ENCODE measurements at places on chromosomes 1 and 21.

DNA sequence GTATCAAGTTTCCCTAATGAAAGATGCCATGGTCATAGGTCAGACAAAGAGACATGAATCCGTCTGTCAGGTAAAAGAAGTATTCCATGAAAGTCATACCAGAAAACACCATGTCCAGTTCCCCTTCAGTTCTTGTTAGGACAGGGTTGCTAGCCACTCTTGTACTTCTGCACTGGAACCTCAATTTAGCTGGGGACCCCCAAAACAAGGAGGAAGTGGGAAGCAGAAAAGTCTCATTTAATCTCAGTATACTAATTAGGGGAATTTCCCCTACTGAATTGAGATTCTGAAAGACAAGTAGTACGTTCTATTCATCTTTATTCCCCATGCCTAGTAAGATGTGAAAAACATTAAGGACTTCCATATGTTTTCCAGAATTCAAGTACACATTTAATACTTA is 1289.9 kb upstream of the B3GALT2 start:
- no peak for DNase-seq

DNA sequence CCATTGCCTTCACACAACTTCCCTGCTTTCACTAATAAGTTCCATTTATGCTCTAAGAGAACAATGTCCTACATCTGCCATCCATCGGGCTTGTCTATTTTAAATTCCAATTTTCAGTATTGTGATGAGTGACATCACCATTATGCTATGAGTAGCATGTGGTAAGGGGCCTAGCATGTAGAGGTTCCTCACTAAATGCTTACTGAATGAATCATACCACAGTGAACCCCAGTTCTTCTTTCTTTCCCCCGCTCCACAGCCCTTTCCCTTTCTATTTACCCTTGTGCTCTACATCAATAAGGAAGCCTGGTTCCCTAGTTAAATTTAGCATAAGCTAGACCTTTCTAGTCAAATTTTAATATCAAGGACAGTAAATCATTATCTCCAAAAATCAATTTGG is 195.0 kb upstream of the RGS18 start:
- no peak for DNase-seq

GRCh38 chr1:231313661-231314060 is 24.0 kb downstream of the EXOC8 start:
- DNase-seq = no peak

- peak; percentile 70 for DNase-seq
Measured at GRCh38 chr1:116820369-116820768, 66.1 kb downstream of the CD2 start.

DNA sequence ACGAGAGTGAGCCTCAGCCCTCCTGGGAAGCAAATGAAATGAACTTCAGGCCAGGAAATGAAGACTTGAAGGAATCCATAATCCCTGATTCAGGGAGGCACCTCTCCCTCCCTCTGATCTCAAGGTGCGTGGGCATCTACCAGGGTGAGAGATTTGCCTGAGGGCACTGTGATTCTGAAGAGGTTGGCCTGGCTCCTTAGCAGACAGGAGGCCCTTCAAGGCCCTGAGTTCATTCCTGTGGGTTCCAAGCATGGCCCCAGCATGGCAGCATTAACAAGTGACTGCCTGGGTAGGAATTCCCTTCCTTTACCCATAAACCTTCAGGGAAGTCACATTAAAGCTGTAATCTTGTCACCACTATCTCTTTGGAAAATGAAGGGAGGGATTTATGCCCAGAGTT is 29.8 kb upstream of the IFNGR2 start:
- DNase-seq = no peak

DNA sequence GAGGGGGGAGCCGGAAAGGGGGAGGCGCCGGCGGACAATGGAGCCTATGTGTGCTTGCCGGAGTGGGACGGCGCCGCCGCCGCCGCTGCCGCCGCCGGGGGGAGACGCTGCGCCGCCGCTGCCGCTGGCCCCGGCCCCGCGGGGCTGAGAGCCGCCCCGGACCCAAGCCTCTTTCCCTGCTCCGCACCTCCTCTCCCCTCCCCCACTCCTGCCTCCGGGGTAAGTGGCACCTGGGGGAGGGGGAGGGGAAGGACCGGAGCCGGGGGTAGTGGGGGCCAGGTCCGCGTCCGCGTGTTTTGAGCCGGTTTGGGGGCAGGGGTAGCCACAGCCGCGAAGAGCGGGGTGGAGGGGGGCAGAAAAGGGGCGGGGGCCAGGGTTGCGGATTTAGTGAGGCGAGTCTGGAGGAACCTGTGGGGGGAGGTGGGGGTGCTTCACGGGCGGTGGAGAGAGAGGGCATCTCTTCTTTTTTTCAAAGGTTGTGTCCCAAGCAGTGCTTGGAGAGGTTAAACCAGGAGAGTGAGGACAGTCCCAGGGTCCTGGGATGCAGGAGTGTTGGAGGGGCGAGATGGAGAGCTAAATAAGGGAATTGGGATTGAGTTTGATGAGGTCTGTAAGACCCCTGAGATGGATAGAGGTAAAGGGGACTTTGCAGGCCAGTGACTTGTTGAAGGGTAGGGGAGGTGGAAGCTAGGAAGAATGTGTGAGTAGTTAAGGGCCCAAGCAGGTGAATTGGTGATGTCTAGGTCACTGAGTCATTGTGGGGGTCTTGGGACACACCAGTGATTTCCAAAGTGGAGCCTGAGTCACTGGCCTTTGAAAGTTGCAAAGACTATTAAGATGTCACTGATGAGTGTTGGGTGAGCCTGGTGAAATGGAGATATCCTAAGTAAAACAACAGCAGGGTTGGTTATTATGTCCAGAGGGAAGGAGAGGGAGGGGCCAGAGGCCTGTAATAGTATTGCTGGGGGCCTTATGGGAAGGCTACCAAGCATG is 59.1 kb downstream of the BCL9 start:
- no peak for DNase-seq

DNA sequence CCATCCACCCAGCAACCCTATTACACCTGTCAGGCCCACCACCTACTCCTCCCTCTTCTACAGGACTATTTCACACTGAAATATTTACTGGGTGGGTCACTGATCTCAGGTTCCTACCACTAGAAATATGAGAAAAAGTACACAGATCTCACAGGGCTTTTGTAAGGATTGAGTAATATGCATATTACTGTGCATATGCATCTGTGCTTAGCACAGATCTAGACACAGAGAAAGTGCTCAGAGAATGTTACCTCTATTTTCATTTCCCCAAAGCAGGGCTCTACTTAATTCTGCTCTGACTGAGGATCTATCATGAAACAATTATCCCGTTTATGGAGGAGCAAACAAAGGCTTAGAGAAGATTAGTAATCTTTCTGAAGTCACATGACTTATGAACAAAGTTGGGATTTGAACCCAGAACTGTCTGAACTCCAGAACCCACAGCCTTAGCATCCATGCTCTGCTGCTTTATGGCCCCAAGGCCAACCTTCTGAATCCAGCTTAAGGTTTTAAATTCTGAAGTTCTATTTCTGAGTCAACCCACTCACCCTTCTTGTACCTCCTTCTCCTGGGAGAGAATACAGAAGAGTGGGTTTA is 11.8 kb downstream of the TSSK3 start:
- no peak for DNase-seq

- peak; percentile 31 for DNase-seq
Measured at GRCh38 chr1:226903819-226904716, 33.7 kb downstream of the PSEN2 start.

DNA sequence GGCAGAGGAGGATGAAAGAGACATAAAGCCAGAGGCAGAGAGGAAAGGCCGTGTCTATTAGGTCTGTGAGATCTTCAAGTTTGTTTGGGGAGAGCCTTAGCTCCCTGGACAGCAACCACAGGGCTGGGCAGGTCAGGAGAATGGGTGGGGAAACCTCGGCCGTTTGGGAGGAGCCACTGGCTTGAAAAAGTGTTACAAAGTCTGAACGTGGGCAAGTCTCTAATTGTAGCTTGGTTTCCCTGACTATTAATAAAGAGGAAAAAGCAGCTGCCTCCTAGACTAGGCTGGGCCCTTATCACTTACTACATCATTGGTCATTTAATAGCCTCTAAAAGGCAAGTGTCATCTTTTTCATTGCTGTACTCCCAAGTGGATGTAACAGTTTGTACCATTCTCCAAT is at the start of gene CCDC17:
TSS of gene CCDC17 (minus strand) at position 83 of the 400 bp plus-strand sequence. CDS start 145 bp downstream, outside the sequence.
- no peak for DNase-seq

- no peak for DNase-seq
Measured at GRCh38 chr1:87781554-87781953, 452.9 kb downstream of the LMO4 start.

- DNase-seq = no peak
Measured at GRCh38 chr1:59041646-59042277, 255.1 kb upstream of the FGGY start.

DNA sequence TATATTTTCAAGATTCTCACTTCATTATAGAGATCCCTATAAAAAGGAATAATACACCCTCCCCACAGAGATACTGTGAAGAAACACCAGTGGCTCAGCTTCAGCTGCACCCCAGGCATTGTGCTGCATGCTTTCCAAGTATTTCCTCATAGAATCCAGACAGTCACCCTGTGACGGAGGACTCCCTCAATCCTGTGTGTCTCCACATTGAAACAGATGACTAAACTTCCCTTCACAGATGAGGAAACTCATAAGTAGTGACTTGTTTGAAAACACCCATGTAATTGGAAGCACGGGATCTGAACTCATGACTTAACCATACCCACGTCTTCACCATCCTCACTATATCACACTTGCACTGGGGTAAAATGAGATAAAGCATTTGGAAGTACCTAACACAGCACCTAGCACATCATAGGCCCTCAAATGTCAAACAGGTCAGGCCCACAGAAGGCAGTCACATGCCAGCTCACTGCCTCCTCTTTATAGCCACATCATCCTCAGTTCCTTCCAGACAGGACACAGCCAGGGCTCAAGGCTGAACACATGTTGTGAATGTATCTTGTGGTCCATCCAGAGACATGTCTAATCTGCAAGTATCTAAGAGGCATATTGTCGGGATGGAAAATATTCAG is 55.2 kb downstream of the GPR161 start:
- peak; percentile 91 for DNase-seq

GRCh38 chr1:58293388-58293787 is 253.1 kb downstream of the OMA1 start:
- DNase-seq = peak; percentile 12

GRCh38 chr1:22625262-22625925 is 11.0 kb upstream of the C1QA start:
- no peak for DNase-seq

GRCh38 chr1:194289569-194290266 is 1103.3 kb upstream of the B3GALT2 start:
- no peak for DNase-seq

All from GM04503 (cell line).